ENCODE measurements at places on chromosomes 16 and 17. TPM values are rescaled to one million over a fixed set of nuclear protein-coding genes. Genes with fewer than 3 reads are reported as not detected.

NSF gene
- 73.8 TPM for total RNA-seq

SLC9A5 gene
- total RNA-seq = 3.9 TPM

SPATA32 gene
- total RNA-seq = not detected

KIFC3 gene
- 14.0 TPM for total RNA-seq

PABPN1L gene
- not detected for total RNA-seq
